NCI-H446 (cell line): ENCODE measurements at places on chromosomes 3 and 15.

GRCh38 chr3:197807969-197808587 lies 17.0 kb downstream of the LRCH3 start:
- no peak for DNase-seq

GRCh38 chr3:58988041-58988440 lies 61.8 kb downstream of the CFAP20DC start:
- DNase-seq = no peak

- no peak for DNase-seq
These were observed 62.6 kb downstream of the EIF4E3 start for GRCh38 chr3:71662568-71662967.

DNA sequence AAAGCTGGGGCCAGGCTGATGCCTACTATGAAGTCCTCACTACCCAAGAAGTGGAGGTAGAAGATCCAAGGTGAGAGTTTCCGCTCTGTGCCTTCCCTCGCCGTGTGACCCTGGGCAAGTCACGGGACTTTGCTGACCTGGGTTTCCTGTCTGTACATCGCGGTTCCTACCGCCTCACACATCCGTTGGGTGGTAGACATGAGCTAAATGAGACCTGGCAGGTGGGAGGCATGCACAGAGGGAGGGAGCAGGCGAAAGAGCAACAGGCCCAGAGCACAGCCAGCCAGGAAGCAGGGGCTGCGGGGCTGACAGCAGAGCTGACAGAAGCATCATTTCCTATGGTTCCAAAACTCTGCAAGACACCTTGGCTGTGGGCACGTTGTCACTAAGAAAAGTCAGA lies 157.3 kb upstream of the BHLHE40 start:
- no peak for DNase-seq

DNA sequence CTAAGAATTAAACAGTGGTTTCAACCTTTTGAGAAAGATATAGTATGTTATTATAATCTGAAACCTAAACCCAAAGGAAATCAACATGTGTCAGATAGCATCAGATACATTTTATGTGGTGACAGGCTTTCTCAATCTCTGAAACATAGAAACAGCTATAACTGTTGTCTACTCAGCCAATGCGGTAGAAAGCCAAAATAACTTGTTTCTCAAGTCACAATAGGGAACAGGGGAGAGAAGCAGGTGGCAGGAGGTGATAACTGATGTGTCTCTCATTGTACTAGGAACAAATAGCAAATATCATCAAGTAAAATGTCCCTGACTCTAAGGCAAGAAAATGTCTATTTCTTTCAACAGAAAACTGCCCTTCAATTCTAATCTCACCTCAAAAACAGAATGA lies 38.6 kb downstream of the DENND6A start:
- no peak for DNase-seq

DNA sequence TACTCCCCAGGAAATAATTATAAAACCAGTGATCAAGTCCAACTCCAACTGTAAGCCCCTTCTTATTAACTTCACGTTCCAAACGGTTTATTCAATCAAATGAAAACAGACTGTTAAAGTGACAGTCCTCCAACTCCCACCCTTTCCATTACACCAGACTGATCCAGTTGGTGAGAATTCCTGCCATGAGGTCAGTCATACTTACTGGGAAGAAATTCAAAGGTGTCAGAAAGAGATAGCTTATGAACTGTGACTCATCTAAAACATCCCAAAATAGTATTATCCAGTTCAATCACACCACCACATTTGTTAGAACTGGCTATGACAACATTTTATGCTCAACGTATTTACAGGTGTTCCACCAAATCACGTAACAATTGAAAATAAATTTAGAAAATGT lies 19.5 kb downstream of the SMARCC1 start:
- no peak for DNase-seq

GRCh38 chr3:183532620-183533411 lies 22.7 kb downstream of the KLHL6 start:
- DNase-seq = no peak

DNA sequence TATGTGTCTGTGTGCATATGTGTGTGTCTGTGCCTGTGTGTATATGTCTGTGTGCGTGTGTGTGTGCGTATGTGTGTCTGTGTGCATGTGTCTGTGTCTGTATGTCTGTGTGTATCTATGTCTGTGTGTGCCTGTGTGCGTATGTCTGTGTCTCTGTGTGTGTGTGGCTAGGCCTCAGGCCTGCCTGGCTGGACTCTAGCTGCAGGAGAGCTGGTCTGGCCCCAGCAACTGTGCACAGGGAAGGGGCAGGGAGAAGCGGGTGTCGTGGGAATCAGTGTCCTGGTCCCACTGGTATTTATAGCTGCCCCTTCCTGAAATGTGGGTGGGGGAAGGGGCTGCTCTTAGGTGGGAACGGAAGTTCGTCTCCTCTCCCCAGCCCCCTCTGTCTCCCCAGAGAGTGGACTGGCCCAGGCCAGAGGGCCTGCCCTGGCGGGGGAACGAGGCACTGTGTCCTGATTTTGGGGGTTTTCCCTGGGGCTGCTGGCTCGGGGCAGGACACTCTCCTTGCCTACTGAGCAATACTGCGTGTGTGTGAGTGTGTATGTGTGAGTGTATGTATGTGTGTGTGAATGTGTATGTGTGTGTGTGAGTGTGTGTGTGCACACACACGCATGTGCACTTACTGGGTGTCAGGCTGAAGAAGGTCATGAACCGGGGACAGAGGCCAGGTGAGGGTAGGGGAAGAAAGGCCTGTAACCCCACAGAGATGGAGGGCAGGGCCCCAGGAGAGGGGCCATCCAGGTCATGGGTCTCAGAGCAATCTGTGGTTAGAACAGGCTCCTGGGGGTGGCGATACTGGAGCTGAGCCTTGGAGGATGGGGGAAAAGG lies 6.6 kb downstream of the CSPG4 start:
- DNase-seq = no peak

- DNase-seq = peak; percentile 77
These were observed at the start of gene SPPL2A for GRCh38 chr15:50765195-50765967. Gene SPPL2A (minus strand): TSS chr15:50765706. CDS start chr15:50765533, 173 bp downstream.

- no peak for DNase-seq
These were observed 9.2 kb downstream of the BTBD1 start for GRCh38 chr15:83057696-83058376.

DNA sequence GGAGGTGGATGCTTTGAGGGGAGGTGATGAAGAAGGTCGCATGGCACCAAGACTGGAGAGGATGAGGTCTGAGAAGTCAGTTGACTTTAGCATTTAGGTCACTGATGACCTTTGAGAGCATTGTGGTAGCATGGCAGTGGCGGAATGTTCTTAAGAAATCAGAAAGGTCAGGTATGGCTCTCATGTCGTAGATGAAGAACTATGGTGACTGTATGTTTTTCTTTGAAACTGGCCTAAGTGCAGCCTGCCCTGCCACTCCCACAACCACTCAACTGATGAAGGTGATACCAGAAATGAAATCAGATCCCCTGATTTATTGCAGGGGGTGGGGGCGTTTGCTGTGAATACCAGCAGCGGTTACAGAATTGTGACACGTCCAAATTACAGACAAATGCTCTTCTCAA lies 102.6 kb downstream of the ITPR1 start:
- DNase-seq = no peak

- no peak for DNase-seq
These were observed 56.6 kb upstream of the APEH start for GRCh38 chr3:49617390-49618013.

- DNase-seq = no peak
These were observed 703.1 kb upstream of the CFAP20DC start for GRCh38 chr3:59752925-59753324.

DNA sequence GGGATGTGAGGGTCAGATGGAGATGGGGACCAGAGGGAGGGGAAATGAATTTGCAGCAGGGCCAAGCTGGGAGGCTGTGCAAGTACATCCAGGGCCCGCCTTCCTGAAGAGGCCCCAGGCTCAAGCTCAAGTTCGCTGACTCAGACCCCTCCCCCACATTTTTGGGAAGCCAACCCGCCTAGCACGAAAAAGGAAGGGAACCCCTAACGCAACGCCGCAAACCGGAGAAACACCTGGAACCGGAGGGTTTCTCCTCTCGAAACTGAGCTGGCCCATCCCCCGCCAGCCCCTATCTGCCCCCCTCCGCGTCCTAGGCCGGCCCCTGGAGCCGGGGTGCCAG lies 624 bp downstream of the AP3B2 start:
- peak; percentile 1 for DNase-seq

- no peak for DNase-seq
These were observed 11.9 kb downstream of the MCM2 start for GRCh38 chr3:127610105-127610504.

DNA sequence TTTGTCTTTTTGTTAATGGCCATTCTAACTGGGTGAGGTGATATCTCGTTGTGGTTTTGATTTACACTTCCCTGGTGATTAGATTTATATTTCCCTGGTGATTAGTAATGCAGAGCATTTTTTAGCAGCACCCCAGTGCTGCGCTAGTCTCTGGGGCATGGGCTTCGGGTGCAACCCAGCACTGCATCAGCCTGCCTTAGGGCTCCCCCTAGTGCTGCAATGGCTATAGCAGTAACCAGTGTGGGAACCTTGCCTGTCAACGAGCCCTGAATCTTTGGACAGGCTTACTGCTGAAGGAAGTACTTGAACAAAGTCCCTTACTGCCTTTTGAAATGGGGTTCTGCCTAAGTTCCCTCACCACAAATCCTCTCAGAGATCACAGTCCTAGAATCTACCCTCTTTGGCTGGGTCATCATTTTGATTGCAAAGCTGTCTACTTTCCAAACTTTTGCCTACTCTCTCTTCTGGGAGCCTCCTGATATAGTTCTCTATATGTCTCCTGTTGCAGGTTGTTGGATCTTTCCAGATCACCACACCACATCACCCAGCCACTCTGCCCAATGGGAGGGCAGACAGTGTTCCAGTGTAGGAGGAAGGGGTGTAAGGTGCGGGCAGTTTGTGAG lies 79.2 kb upstream of the CCNL1 start:
- DNase-seq = peak; percentile 52

DNA sequence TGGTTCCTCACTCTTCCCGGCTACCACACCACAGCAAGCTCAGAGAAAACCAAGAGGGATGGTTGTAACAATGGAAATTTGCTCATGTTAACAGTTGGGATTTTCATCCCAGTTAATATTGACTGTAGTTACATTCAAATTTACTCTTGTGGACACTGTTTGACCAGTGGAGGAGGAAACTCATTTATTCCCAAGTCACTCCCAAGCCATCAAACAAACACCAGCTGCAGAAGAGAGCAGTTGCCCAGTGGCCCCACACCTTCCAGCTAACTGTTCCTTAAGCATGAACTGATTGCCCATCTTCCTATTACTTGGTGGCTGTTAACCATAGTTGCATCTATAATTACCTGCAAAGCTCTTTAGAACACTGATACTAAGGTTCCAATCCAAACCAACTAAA lies 24.1 kb upstream of the MECOM start:
- no peak for DNase-seq

DNA sequence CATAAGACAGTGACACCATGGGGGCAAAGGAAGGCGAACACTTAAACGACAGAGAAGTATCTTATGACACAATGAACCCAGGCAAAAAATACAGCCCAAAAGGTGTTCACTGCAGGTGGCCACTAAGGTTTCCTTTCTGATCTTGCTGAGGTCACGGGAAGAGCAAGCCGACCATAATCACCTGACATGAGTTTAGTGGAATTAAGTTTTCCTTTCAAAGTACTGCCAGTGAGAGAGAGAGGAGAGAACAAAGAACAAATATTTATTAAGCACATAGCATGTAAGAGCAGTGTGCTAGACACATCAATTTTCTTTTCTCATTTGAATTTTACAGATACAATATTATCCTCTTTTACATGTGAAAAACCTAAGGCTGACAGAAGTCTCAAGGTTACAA lies 102.3 kb downstream of the NR1I2 start:
- no peak for DNase-seq

DNA sequence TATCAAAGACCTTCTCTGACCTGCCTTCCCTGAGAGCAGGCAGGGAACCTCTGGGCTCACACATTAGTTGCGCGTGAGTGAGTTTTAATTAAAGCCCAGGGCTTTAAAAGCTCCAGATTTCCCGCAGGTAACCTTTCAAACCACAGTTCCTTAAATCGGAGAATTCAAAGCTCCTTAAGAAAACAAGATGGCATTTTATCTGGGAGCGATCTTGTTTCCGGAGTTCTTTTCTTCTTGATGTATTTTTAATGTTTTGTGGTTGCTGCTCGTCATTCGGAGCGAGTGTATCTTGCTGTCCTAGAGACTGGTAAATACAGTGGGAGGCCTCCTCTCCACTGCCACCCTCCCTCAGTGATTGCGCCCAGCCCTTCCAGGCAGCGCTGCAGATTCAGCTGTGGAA lies 284.3 kb downstream of the CLSTN2 start:
- no peak for DNase-seq

GRCh38 chr3:140292684-140293083 lies 357.7 kb downstream of the CLSTN2 start:
- peak; percentile 56 for DNase-seq

DNA sequence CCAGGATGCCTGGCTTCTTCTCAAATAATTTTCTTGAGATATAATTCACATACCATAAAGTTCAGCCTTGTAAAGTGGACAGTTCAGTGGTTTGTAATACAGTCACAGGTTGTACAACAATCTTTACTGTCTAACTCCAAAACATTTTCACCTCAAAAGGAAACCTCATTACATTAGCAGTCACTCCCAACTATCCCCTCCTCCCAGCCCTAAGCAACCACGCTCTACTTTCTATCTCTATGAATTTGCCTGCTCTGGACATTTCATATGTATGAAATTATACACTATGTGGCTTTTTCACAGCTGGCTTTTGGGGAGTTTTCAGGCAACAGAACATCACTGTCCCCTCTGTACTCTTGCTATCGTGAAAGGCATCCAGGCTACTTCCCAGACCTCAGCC lies 17.5 kb downstream of the TGM5 start:
- no peak for DNase-seq

GRCh38 chr3:156483426-156483825 lies 71.5 kb downstream of the SSR3 start:
- no peak for DNase-seq

GRCh38 chr3:196340466-196340865 lies 2.3 kb upstream of the TM4SF19 start:
- DNase-seq = no peak

- DNase-seq = no peak
These were observed 536.7 kb downstream of the SOX2 start for GRCh38 chr3:182248349-182248880.

DNA sequence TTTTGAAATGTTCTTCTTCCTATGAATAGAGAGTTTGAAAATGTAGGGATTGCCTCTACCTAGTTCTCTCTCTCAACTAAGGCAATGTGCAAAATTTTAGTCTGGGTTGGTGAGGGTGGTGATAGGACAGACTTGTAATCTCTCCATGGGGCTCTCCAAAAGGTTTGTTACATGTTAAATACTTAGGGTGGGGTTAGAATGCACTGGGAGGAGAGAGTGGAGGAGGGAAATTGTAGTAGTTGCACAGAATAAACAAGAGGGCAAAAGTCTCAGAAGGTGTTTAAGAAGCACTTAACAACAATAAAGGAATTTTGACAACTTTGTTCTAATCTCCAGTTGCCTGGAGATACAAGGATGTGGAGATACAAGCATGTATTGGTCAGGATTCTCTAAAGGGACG lies 230.4 kb downstream of the NECTIN3 start:
- no peak for DNase-seq

GRCh38 chr3:21901484-21901883 lies 150.5 kb upstream of the ZNF385D start:
- DNase-seq = no peak

GRCh38 chr3:150503402-150504099 lies 42.7 kb downstream of the SERP1 start:
- DNase-seq = no peak

GRCh38 chr15:80587816-80588456 lies 107.2 kb upstream of the ABHD17C start:
- DNase-seq = no peak

- no peak for DNase-seq
These were observed 12.2 kb upstream of the ZBED2 start for GRCh38 chr3:111607240-111607920.

- DNase-seq = no peak
These were observed 491 bp upstream of the SENP7 start for GRCh38 chr3:101513419-101513986.

GRCh38 chr3:109803274-109803673 lies 465.9 kb upstream of the DPPA4 start:
- DNase-seq = no peak
